ENCODE measurements at places on chromosomes 5 and 9.

GRCh38 chr5:39205550-39205949 is 13.8 kb downstream of the FYB1 start:
- no peak for DNase-seq

DNA sequence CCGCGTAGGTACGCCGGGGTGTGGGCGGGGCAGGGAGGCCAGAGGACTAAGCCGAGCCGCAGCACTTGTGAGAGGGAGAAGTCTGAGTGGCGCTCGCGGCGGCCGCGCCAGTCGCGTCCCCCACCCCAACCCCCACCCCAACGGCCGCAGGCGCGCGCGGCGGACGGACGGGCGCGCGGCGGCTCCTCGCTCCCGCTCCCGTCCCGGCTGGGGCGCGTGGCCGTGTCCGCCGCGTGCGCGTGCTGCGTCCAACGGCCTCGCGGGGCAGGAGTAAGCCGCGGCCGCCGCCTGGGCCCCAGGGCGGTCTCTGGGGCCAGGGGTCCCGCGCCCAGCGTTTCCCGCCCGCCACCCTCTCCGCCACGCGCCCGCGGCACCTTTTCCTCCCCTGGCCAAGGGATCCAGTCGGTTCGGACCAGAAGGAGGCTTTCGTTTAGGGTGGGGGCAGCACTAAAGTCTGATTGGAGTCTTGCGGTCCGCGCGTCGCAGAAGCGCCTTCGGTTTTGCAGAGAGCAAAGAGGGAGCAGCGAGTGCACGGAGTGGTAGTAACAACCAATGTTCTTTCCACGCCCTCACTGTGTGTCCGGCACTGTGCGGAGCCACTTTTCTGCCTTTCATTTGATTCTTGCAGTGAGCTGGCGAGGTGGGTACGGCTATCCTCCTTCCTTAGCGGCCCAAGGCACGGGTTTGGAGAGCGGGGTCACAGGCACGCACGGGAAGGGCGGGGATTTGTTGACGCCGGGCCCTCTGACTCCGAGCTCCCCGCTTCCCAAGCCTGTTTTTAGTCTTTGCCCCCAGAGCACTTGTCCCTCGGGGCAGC is 483 bp downstream of the G3BP1 start:
- no peak for DNase-seq

DNA sequence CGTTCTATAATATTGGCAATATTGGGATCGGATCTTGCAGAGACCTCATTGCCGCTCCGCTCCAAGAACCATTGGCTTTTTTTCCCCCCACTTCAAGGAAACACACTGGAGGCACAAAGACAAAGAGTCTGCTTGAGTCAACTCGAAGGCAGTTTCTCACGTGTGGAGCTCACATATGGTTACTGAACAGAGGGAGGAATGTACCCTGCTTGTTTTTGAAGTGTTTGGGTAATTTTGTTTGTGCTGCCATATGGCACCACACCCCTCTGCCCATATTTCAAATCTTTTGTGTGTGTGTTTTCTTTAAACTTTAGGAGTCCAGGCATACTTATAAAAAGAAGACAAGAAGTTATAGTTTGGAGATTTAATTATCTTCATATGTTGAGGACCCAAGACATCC is 595.9 kb downstream of the DTWD2 start:
- DNase-seq, result no peak

DNA sequence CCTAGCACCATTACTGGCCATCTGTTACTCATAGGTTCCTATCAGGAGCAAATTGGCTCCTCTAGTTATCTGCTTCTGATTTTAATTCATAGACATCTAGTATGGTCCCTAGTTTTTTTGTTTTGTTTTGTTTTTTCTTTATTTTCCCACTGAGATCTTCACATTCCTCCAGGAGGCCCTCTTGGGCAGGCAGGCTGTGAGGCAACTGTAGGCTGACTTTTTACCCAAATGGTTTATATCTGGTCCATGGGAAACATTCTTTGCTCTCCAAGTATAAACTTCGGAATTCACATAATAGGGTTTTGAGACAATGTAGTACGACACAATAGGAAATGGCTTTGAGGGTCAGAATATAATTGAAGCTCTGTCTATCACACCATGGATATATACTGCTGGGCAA is 250.9 kb upstream of the DAB2 start:
- no peak for DNase-seq

- no peak for DNase-seq
Observed at GRCh38 chr9:36827593-36827992, 206.5 kb downstream of the PAX5 start.

GRCh38 chr5:59055745-59056448 is 473.0 kb downstream of the RAB3C start:
- DNase-seq, result no peak

DNA sequence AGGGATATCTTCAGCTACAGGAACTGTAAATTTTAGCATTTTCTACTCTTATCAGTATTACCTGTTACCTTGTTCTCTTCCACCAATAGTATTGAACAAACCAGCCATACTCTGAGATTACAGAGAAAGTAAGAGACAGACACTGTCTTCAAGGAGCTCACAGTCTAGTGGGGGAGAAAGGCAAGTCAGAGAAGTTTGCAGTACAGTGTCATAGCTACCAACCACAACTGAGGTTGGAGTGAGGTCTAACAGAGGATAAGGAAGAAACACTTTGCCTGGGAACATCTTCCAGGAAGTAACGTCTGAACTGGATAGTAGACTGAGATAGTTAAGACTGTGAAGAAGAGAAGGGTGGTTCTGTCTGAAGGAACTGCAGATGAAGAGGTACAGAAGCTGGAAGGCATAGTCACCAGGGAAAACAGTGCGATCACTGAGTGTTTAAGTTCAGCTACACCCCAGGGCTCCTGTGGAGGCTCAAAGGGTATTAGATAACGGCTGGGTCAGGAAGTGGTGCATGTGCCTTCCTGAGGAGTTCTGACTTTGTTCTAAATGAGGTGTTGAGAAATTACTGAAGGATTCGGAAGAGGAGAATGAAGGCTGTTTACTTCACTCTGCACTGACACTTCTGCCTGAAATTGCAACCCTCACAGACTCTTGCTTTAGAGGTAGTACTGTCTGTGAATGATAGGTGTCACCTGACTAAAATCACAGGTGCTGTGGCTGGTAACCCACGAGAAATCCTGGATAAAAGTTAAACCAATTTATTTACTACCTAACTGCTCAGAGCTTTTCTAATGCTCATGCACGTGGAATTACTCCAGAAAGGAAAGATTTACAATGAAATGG is 841.6 kb downstream of the MAT2B start:
- DNase-seq, result no peak

- no peak for DNase-seq
Observed at GRCh38 chr5:54534191-54535004, 16.8 kb downstream of the SNX18 start.

- no peak for DNase-seq
Observed at GRCh38 chr9:115396071-115396529, 278.1 kb upstream of the TNC start.

- no peak for DNase-seq
Observed at GRCh38 chr5:95956900-95957293, 4.8 kb downstream of the ELL2 start.

DNA sequence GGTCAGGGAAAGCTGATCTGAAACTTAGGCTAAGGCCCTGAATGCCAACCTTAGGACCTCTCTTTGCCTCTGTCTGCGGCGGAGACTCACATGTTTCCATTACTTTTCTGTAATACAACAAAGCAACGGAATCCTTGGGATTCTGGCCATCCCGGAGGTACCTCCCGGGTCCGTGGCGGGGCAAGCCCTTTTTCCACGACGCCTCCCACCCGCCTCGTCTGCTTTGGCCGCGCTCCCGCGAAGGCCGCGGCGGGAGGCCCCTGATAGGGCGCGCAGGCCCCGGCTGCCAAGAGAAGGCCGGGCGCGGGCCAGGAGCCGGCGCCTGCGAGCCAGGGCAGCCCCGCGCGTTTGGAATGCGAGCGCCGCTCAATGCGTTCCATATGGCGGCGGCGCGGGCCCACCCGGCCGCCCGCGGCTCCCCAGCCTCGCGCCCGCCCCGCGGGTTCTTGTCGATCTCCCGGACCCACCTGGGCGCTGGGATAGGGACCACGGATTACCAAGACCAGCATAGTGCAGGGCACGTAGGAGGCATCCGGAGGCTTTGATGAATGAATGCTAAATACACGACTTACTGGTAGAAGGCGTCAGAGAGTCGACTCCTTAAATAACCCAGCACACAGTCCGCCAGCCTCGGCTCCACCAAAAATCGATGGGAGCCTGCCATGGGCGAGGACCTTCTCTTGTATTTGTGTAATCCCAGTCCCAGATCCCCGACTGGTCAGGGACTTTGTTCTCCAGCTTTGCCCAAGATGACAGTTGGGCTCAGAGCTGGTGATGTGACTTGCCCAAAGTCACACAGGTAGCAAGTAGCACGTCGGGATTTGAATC is 17.5 kb upstream of the PHF19 start:
- DNase-seq, result no peak
